Retina (tissue), 1 donor: ENCODE measurements at places on chromosomes 2 and 18.

GRCh38 chr2:204691911-204692510 is 146.7 kb downstream of the PARD3B start:
- peak; percentile 30 for DNase-seq

DNA sequence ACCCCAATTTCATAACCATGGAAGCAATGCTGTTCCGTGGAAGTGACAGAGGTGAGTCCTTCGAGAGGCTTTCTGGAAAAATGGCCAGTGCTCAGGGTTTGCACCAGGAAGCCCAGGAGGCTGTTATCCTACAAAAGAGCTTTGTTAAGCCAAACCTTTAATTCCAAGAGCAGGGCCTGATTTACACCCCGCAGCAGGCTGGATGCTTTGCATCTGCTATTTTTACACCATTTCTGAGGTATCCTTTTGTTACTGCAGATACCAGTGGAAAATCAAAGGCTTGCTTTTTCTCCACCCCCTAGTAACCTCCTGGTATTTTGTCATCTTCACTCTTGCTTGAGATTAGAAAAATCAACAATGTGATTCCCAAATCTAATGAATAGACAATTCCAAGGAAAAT is 380.6 kb downstream of the SOX11 start:
- peak; percentile 58 for DNase-seq

DNA sequence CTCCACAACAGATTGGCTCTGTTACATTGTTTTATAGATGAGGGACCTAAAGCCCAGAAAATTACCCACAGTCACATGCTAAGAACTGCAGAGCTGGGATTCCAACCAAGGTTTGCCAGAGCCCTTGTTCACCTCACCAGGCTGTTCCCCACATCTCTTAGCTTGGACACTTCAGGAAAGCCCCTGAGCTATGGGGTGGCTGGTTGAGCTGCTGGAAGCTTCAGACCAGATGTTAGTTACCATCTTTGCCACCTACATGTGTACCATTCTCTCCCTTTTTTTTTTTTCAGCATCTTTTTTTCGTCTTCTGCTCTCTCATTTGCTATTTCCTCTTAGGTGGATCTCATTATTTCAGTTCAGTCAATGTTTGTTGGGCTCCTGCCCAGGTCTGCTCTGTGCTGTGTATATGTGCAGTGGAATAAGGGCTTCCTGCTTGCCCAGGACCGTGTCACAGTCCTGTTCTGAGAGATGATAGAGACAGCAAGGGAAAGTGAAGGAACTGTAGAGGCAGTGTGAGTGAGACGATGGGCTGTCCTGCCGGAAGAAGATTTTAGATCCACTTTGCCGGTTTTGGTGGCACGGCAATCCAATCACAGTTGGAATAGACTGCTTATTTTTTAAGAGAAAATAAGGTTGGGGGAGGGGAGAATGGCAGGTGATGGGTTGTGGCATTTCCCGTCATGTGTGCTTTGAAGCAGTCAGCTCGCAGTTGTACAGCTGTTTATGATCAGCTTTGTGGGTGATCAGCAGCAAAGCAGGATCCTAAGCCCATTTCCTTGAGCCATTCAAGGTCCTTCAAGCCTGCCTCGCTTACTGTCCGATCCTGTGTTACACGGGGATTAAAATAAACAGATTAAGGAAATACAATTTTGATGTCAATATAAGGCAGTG is 152.6 kb downstream of the RTN4 start:
- no peak for DNase-seq

DNA sequence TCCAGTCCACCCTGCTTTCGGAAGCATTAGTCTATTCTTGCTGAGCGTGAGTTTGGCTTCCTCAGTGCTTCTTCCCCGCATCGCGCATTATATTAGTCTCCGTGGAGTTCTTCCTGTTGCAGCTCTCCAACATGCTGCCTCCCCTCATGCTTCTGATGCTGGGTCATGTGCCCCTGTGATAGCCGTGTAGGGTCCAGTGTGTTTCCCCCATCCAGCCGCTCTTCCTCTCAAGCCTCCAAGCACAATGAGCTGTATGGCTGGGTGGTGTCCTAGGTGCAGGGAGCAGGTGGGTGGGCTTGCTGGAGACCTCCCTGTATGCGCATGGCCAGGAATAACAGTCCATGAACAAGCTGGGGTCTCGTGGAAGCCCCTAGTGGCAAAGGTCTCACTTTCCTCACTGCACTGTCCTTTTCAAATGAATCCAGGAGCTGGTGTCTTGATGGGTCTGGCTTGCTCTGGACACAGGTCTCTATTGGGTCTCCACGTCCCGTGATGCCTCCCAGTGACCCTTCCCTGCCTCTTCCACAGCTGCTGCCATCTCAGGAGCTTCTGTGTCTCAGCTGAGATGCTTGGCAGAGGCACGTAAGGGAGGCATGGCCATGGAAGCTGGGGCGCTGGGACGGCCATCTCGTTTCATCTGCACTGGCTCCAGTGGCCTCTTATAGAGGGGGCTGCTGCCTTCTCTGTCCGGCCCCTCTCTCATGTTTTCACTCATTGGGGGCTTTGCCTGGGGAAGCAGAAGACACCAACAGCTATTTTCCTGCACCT is 54.8 kb upstream of the HDAC4 start:
- DNase-seq, result peak; percentile 1

GRCh38 chr2:68319398-68320117 is at the start of gene CNRIP1:
Gene CNRIP1, minus strand, starts transcription at chr2:68319949. Its CDS starts 549 bp downstream, at chr2:68319400.
- peak; percentile 95 for DNase-seq

- DNase-seq, result no peak
Observed at GRCh38 chr2:222364285-222364895, 60.0 kb upstream of the SGPP2 start.

DNA sequence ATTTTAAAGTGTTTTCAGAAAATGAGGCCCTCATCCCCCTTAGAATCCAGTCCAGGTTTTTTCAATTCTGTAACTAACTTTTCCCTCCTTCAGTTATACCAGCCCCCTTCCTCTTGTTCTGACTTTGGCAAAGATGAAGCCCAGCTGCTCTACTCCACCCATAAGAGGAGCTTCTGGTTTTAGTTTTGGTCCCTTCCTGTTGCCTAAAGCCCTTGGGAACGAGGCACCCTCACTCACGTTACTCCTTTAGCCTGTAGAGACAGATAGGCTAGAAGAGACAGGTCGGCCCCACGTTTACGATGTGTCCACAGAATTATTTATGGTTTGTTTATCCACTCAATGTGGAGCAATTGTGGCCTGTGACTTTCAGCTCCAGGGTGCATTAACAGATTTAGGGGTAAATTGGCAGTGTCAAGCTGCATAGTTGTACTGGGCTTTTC is 454.2 kb upstream of the TNP1 start:
- no peak for DNase-seq

DNA sequence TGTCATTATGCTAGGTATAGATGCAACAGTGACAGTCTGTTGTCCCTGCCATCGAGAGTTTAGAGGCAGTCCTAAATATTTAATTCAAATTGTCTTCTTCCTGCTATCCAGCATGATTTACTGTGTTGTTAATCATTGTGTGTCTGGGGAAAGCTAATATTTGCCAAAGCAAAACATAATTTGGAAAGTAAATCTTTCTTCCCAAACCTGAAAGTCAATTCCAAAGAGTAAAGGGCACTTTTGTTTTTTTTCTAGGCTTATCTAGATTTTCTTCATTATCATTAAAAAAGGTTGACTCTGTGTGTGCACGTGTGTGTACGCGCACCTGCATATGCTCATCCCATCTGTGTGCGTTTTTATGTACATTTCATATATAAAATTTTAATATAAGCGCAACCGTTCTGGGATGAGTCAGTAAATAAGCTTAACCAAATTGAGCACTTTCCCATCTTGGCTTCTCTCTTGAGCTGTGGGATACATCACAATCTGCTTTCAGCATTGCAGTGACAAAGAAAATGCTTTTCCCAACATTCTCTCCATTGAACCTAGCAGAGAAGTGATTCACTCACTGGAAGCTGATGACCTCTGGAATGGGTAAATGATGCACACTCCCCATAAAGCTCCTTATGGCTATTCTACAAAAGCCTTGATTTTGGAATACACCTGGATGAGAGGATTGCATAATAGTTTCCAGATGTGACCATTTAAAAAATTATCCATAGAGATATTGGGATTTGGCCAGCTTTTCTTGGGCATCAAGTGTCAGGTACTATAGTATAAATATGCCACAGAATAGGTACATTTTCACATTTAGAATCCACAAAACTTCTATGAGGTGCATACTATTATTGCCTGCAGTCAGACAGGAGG is 488.4 kb downstream of the ADCYAP1 start:
- no peak for DNase-seq

DNA sequence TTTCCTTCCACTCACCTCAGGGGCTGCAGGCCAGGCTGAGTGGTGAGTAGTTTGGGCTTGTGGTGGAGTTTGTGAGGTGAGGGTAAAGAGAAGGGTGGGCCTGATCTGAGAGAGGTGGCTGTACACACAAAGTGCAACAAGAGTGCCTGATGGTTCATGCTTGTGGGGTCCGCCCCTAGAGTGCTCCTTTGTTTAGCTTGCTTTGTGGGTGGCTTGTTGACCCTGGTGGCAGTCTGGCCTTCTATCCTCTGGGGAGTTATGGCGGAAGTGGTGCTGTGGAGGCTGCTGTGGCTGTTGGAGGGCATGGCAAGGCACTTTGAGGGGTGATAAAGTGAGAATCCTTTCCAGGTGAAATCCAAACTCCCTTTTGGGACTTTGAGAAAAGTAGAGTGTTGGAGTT is 10.6 kb downstream of the UBE2F start:
- DNase-seq, result no peak

DNA sequence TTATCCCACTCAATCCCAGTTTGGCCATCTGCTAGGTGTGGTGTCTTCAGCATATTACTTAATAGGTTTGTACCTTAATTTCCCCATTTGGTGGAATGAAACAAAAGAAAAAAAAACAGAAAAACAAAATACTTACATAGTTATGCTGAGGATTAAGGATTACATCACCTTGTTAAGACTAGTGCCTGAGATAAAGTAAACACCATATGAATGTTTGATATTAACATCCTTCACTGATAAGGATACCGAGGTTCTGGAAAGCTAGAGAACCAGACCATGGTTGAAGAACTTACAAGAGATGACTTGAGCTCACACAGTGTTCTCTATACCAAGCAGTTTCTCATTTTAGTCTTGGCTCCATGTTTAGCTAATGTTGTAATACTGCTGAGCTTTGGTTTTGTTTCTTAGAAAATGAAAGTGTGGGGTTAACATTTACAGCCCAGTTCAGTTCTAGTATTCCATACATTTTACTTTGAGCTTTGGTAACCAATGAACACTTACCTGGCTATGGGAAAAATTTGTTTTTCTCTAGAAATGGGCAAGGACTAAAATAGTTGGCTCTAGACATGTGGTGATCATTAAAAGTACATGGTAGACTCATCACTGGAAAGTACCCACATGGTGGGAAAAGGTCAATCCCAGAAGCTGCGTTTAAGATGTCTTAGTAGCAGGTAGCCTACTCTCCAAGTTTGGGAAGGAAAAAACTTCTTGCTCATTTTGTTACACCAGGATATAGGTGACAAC is 5.8 kb upstream of the GPD2 start:
- no peak for DNase-seq

GRCh38 chr2:110819711-110820110 is 87.3 kb downstream of the ACOXL start:
- no peak for DNase-seq

GRCh38 chr2:189178726-189179569 is 613 bp downstream of the COL5A2 start:
- DNase-seq, result peak; percentile 54

- DNase-seq, result no peak
Observed at GRCh38 chr2:226023383-226023782, 623.9 kb downstream of the NYAP2 start.

DNA sequence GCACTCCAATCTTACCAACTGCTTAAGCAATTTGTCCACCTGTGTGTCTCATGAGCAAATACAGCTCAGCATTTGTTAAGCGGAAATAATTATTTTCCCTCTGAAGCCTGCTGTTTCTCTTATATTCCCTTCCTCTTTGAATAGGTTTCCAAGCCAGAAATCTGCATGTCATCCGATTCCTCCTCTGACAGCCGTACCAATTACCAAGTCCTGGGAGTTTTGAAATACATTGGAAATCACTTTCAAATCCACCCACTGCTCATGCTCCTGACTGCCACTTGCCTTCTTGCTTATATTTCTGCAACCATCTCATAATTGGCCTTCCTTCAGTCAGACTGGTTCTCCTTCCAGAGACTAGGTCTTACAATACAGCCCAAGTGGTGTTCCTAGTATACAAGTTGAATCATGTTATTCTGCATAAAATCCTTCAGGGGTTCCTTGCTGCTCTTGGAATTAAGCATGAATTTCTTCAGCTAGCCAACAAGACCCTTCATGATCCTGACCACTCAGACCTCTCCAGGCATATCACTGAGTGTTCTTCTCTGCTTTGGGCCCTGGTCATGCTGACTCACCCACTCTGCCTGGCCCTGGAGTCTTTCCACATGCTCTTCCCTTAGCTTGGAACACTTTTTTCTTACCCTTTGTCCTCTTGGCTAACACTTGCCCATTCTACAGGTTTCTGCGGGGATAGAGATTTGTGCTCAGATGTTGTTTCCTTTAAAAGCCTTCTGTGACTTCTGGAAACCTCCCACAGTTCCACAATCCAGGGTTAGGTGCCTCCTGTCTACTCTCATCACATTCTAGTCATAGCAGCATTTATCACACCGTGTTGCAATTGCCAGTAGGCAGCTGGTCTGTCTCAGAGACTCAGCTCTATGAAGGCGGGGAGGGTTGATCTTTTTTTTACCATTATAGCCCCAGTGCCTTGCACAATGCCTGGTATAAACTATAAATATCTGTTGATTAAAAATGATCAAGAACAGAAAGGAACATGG is 157.6 kb downstream of the ARL6IP6 start:
- DNase-seq, result no peak

DNA sequence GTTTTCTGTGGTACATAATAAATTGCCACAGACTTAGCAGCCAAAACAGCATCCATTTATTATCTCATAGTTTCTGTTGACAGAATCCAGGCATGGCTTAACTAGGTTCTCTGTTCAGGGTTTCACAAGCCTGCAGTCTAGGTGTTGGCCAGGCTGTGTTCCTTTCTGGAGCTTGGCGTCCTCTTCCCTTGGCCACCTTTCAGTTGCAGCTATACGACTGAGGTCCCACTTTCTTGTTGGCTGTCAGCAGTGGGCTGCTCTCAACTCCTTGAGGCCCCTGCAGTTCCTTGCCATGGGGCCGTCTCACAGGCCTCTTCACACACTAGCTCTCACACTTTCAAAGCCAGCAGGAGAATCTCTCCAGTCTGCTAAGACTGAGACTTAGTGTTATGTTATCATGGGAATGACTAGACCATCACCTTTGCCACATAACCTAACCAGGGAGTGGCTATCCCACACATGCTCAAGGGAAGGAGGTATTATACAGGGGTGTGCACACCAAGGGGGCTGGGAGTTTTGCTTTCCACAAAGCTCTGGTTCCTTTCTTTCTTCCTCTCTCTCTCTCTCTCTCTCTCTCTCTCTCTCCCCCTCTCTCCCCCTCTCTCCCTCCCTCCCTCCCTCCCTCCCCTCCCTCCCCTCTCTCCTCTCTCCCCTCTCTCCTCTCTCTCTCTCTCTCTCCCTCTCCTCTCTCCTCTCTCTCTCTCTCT is 15.8 kb downstream of the RIOK3 start:
- DNase-seq, result no peak

- DNase-seq, result no peak
Observed at GRCh38 chr2:179071810-179072355, 21.9 kb upstream of the CCDC141 start.

GRCh38 chr2:212892193-212892592 is 259.2 kb downstream of the IKZF2 start:
- DNase-seq, result no peak

- DNase-seq, result no peak
Observed at GRCh38 chr2:161332371-161332967, 24.2 kb downstream of the PSMD14 start.
